ENCODE measurements at places on chromosomes 1 and 21.
A peak's percentile ranks its signal among the peaks of the same experiment; 100 is the strongest.

GRCh38 chr1:248622570-248623001 lies 12.3 kb downstream of the OR2T11 start:
- peak; percentile 13 for DNase-seq

DNA sequence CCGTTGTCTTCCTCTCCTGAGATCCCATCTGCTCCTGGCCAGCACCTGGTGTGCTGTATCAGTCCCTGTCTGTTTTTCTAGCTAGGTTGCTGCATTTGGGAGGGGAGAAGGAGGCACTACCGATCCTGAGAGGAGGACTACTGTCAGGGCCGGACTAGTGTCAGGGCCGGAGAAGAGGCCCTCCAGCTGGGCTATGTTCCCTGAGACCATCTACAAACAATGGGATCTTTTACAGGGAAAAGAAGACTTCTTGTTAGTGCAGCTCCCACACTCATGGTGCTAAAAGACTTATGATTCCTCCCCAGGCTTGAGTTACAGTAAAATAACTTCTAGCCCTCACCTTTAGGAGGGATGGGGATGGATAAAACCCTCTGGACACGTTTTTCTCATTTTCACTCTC lies 141.0 kb upstream of the TNR start:
- DNase-seq, result no peak

GRCh38 chr1:87958201-87958600 lies 629.5 kb downstream of the LMO4 start:
- no peak for DNase-seq

- DNase-seq, result no peak
Measured at GRCh38 chr21:37508341-37508740, 141.8 kb downstream of the DYRK1A start.

DNA sequence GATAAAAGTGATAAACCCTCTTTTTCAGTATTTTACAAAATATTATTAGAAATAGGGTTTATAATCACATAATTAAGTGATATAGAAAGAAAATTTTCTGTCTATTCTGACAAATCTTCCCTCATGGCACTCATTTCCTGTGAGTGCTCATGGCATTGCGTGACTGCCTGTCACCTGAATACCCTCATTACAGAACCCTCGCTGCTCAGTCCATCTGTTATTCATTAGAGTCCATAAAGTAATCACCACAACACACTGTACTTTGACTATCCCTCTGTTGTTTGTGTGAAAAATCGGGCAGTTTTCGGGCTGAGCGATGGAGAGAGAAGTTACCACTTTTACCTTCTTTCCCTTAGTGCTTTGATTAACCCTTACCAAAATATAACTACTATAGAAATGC lies 100.4 kb upstream of the BRINP3 start:
- no peak for DNase-seq

DNA sequence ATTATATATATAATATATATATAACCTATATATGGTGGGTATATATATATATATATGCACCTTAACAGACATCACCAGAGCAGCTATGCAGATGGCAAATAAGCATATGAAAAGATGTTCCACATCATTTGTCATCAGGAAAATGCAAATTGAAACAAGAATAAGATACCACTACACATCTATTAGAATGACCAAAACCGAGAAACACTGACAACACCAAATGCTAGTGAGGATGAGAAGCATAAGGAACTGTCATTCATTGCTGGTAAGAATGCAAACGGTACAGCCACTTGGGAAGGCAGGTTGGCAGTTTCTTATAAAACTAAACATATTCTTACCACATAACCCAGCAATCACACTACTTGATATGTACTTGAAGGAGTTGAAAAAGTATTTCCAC lies 219.8 kb upstream of the PRMT6 start:
- no peak for DNase-seq

GRCh38 chr1:164726235-164726634 lies 167.3 kb downstream of the PBX1 start:
- no peak for DNase-seq

- DNase-seq, result no peak
Measured at GRCh38 chr1:106879538-106879937, 176.9 kb upstream of the PRMT6 start.

DNA sequence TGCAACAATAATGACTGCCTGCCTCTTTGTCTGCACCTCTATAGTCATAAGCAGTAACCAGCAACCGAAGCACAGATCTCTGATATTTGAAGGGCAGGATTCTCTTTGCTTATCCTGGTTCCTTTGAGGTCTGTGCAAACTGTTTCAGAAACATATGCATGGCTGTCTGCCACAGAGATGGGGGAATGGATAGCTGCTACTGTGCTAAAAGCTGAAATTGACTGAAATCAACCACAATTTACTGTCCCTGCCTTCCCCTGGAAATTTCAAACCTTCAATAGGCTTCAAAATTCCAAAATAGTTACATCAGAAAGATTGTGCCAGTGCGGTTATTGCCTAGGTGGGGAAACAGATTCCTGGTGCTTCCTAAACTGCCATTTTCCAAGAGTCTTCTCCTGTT lies 136.8 kb upstream of the GORAB start:
- no peak for DNase-seq

GRCh38 chr21:24705201-24705600 lies 902.1 kb downstream of the MRPL39 start:
- DNase-seq, result no peak

GRCh38 chr1:16727190-16728111 lies 12.9 kb upstream of the RNU1-4 start:
- DNase-seq, result no peak

GRCh38 chr1:2166254-2166653 lies 28.3 kb downstream of the FAAP20 start:
- DNase-seq, result no peak

DNA sequence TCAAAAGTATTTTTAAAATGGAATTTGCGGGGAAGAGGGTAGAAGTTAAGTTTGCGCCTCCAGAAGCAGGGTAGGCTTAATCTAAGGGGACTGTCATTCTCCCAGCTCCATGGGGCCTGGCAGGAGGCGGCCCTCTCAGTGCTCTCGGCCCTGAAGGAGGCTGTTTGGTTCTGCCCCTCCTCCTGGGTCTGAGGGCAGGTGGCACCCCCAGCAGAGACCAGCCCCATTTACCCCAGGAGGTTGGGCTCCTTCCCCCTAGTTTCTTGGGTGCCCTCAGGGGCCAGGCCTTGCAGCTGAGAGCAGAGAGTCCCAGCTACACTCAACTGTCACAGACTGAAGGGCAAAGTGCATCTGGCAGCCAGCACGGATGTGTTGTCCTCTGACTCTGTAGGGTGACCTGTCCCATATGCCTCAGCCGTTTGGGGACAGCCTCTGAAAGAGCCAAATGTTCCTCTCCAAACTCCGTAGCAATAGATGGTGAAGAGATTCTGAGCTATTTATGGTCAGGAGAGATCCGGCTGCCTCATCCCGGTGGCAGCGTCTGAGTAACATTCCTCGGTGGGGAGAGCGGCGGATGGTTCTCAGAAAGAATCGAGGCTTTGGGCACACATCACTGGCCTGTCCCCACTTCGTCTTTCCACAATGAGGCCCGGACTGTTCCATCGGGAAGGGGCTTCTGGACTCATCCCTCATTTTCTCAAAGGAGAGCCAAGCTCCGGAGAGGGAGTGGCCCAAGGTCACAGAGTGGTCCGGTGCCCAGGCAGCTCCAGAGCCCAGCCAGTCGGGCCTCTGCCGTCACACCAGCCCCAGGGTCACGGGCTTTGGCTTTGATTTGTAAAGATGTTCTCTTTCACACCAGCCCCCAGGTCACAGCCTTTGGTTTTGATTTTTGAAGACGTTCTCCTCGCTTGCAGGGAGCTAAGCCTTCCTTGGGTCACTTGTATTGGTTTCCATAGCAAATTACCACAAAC lies 424.2 kb upstream of the VAMP3 start:
- no peak for DNase-seq

DNA sequence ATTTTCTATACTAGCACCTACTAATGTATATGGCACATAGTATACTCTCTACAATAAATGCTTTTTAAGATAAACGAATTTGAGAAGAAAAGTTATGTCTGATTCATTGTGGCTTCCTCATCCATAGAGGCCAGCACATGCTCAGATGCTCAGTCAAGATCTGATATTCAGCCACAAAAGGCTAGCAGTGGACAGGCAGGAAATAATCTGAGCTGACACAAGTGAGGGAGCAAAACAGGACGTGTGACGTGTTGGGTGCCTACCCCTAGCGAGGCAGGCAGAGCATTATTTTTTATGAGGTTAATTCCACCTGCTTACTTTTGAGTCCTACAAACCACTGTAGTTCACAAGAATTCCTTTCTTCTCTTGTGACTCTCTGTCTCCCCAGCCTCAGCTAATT lies 550.9 kb downstream of the SMYD3 start:
- DNase-seq, result no peak

DNA sequence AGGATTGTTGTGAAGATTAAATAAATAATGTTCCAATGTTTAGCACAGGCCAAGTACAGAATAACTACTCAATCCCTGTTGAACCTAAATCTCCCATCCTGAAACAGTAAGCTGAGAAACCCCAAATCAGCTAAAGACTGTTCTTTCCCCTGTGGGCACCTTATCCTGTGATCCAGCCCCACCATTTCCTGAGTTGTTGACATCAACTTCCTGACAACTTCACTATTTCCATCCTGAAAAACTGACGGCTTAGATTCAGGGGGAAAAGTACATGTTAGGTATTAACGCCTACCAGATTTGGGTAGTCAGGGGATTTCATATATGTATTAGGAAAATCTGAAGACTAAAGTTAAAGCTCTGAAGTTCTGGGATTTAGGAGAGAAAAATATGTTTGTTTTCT lies 51.7 kb upstream of the PALMD start:
- no peak for DNase-seq

- DNase-seq, result no peak
Measured at GRCh38 chr1:55400508-55400907, 185.3 kb upstream of the USP24 start.

DNA sequence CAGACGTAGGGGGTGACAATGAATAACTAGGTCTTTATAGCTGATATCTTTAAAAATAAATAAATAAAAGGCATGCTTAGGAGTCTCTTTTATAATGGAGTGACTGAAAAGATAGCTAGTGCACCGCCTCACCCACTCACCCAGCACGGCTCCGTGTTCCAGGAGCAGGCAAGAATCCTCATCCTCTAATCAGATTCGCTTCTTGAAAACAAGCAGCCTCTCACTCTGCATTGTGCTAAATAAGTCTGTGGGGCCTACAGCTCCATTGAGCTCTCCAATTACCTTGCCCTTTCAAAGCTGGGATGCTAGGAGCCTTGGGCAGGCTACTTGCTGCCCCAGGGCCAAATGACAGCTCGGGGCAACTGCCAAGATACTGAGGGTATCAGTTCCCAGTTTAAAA lies 91.5 kb downstream of the TIAM1 start:
- no peak for DNase-seq

DNA sequence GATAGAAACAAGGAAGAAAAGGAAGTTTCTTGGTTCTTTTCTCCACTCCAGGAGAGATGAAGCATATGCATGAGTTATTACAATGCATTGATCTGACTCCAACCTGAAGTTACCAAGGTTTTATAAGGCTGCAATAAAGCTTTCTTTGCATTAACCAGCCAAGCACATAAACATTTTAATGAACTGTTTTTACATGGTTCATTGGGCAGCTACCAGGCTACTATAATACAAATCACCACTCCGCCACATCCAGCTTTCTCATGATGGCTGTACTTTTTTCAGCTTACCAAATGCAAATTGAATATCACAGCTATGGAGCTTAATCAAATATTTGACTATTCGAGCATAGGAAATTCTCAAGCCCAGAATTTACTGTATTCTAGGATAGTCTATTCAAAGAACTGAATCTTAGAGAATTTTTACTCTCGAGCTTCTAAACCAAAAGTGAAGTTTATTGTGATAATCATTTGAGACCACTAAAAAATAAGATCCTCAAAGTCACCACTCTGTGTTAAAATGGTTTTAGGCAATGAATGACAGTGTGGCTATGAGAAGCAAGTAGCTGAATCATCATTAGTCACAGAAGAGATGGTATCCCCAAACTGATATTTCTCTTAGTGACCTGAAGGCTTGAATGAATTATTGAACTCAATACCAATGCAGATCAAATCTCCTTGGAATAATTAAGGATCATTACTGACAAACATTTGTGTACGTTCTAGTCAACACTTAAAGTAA lies 58.6 kb upstream of the ZNF281 start:
- no peak for DNase-seq

DNA sequence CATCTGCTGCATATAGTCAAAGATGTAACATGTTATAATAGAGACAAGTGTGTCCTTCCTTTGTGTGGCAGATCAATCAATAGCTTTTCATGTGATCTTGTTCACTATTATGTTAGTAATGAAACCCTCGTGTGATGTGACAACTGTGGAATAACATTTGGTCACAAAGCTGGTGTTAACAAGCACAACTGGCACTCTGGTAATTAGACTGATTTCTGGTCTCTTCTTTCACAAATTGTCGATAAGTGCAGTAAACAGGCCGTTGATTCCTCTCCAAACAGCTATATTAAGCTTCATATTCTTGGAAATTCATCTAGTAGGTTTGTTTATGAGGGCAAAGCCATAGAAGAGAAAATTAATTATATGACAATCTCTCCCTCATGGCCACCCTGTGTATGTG lies 616.7 kb upstream of the PTBP2 start:
- DNase-seq, result no peak

DNA sequence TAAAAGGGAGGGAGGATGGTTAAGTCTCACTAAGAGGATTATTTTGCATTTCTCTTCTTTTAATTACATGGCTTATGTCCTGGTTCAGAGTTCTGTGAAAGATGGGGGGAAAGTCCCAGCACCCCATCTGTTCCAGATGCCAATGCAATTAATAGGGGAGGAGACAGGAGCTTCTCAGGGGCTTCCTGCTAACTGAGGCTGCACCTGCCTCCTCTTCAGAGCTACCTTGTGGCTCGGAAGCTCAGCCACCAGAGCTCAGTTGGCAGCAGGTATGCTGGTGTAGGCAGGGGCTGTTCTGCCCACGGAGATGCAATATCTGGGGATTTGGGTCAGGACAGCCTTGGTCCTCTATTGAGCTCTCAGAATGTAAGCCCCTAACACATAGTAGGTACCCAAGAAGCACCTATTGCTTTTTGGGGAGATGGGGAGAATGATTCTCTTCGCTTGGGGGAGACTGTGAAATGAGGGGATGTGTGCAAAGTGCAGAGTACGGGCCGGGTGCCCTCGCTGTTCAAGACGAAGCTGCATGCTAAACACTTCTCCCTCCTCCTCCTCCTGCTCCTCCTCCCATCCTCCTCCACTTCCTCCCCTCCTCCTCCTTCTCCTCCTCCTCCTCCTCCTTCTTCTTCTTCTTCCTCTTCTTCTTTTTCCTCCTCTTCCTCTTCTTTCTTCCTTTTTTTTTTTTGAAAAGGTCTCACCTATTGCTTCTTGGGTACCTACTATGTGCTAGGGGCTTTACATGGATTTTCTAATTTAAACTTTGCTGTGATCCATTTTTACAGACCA lies 279.0 kb downstream of the PTPRU start:
- DNase-seq, result no peak

GRCh38 chr1:28112388-28113241 lies 24.2 kb upstream of the EYA3 start:
- no peak for DNase-seq

DNA sequence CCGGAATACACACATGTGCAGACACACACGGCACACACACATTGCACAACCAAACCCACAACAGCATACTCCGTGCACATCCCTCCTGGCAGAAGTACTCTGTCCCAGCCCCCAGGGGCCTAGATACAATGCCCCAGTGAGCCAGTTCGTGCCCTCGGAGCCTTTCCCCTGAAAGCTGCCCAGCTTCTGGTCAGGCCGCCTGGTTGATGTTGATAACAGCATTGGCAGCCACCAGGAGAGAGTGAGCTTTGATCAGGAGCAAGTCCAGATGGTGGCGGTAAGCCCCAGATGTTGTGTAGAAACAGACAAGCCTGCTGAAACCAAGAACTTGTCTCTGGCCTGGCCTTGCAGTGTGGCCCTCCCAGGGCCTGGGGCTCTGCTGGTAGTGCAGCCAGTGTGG lies 109.1 kb downstream of the GRIK3 start:
- no peak for DNase-seq

All from T47D (cell line).